ENCODE measurements at places on chromosomes 1 and 21. TPM values are rescaled to one million over a fixed set of nuclear protein-coding genes. Genes with fewer than 3 reads are reported as not detected.

PLA2G2F gene
- total RNA-seq, result 0.04 TPM

MARCKSL1 gene
- total RNA-seq, result 10.8 TPM

RGS2 gene
- total RNA-seq, result 10.8 TPM

SIM2 gene
- 18.3 TPM for total RNA-seq

AADACL4 gene
- total RNA-seq, result not detected

EPHB2 gene
- 2.2 TPM for total RNA-seq

CFAP126 gene
- total RNA-seq, result not detected

TMCO4 gene
- 18.7 TPM for total RNA-seq

FLG2 gene
- total RNA-seq, result not detected

CD2 gene
- total RNA-seq, result 1.3 TPM

PCP4 gene
- total RNA-seq, result 1.3 TPM

KCNT2 gene
- 0.20 TPM for total RNA-seq

CCDC181 gene
- total RNA-seq, result not detected

SMCP gene
- total RNA-seq, result not detected

Measured in esophagus mucosa (tissue), 1 donor.